ENCODE measurements at places on chromosomes 16 and 17. TPM values are rescaled to one million over a fixed set of nuclear protein-coding genes. Genes with fewer than 3 reads are reported as not detected.

The RASD1 gene
- 0.54 TPM for total RNA-seq

The ODF4 gene
- not detected for total RNA-seq

The MEFV gene
- total RNA-seq: not detected

The ST6GALNAC2 gene
- total RNA-seq: not detected

The C17orf107 gene
- total RNA-seq: 0.56 TPM

The CCL11 gene
- total RNA-seq: not detected

The SLC12A3 gene
- total RNA-seq: not detected

The BAIAP3 gene
- 0.56 TPM for total RNA-seq

The KRTAP3-1 gene
- total RNA-seq: not detected

The MYH2 gene
- not detected for total RNA-seq

All from IMR-90 (cell line).